ENCODE measurements at places on chromosomes 1 and 21.
A peak's percentile ranks its signal among the peaks of the same experiment; 100 is the strongest.

DNA sequence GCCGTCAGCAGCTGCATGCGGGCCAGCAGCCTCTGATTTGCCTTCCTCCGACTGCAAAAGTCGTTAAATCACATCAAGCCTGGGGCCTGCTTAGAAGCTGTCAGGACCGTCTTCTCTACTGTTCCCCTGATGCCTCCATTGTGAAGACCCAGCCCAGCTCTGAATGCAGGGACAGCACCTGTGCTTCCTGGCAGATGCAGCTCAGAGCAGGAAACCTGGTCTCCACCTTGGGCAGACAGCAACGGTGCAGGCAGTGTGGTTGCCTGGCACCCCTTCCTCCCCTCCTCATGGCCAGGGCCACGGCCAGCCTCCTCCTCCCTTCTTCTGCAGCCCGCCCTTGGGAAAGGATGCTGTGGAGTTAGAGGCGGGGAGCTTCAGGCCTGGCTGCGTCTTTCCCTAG is 92.3 kb upstream of the COL6A1 start:
- DNase-seq = no peak

GRCh38 chr1:160177231-160177630 is 13.1 kb upstream of the CASQ1 start:
- no peak for DNase-seq

DNA sequence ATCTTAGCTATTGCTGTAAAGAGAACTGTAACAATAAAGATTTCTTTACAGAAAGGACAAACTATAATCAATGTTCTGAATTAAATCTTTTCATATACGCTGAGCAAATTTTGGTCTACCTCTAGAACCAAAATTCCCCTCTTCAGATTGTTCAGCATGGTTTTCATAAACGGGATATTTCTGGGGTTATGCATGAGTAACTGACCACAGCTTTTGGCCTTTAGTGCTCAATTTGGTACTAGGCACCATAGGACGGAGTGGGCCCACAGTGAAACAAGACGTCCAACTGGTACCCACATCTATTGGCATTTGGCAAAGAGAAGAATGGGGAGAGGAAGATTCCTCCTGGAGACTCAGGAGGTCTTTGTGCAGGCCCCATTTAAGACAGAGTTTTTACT is 184.5 kb downstream of the TGFBR3 start:
- DNase-seq = no peak

DNA sequence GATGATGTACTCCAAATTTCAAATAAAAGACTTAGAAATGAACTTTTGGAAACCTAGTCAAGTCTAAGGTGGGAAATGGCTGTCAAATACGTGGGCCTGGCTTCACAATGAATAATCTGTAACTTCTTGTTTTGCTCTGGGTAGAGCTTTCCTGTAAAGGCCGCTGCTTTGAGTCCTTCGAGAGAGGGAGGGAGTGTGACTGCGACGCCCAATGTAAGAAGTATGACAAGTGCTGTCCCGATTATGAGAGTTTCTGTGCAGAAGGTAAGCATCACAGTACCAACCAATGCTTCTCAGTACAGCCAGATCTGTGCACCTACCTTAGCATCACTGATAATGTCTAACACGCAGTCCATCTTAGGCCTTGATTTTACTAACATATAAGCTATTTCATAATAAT is 73.6 kb downstream of the TPR start:
- no peak for DNase-seq

- DNase-seq = no peak
Measured at GRCh38 chr1:9293241-9293532, 493 bp downstream of the SPSB1 start.

- DNase-seq = no peak
Measured at GRCh38 chr1:89942825-89943658, 51.9 kb upstream of the ZNF326 start.

DNA sequence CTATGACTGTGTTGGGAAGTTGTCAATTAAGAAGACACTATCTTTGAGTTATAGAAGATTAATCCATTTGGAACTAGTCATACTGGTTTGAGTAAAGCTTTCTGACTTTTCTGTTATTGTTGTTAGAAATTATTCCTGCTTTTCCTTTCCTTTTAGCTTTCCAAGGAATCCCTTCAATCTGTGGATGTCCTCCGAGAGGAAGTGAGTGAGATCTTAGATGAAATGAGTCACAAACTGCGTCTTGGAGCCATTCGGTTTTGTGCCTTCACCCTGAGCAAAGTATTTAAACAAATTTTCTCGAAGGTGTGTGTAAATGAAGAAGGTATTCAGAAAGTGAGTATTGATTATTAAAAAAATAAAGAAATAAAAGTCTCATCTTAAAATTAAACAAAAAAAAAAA is 19.3 kb downstream of the GNPAT start:
- no peak for DNase-seq

DNA sequence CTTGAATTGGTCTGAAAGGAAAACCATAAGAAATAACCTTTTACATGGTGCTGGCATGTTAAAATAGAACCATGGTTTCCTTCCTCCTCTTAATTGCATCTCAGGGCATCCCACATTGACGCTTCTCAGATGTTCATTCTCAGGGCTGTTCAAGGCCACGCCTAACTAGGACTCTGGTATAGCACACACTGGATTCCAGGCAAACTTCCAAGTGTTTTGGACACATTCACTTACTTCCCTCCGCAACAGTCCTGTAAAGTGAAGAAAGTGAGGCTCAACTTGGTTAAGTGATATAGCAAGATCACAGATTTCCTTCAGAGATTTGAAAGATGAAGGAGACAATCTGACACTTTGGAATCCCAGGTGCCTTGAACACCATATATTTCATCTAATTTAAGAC is 244.8 kb downstream of the DUSP10 start:
- no peak for DNase-seq

DNA sequence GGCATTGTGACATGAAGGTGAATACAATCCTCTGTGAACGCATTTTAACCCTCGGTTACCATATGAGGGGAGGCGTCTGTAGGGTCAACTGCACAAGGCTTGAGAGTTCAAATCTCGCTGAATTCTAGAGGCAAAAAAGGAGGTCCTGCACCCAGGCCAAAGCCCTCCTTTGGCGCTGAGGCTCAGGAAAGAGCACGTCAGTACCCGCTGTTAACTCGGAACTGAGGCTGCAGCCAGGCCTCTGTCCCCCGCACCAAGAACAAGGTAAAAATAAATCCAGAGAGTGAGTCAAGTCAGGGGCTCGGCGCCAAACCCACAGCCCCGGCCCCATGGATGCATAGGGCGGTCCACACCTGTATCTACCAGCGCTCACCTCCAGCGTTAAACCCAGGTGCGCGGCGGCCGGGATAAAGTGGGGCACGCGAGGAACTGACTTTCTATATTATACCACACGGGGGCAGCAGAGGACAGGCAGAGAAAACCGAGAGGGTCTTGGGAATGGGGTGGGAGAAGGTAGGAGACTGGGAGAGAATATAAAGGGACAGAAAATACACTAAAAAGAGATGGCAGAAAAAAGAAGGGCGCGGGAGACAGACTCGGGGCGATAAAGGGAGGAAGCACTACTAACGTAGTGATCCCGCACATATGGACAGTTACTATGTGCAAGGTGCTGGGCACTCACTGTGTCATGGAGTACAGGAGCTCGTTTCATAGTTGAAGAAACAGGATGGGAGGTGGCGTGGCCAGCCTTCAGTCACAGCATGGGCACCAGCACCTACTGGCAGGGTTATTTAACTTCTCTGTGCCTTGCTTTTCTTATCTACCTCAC is 54.9 kb downstream of the DMRTA2 start:
- no peak for DNase-seq

DNA sequence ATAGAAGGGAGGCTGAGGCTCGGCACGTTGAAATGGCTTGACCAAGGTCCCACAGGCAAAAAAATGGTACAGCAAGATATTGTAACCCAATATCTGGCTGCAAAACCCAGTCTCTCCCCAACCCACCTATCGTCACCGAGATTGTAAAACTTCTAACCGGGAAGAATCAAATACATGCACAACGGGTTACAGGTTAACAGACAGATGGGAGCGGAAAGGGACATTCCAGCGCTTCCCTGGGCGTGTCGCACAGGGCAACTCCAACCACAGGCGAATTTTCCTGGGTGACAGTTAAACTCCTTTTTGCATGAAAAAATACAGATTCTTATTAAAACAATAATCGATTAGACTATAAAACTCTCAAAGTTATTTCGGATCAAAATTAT is 31.8 kb upstream of the JUN start:
- DNase-seq = peak; percentile 48

DNA sequence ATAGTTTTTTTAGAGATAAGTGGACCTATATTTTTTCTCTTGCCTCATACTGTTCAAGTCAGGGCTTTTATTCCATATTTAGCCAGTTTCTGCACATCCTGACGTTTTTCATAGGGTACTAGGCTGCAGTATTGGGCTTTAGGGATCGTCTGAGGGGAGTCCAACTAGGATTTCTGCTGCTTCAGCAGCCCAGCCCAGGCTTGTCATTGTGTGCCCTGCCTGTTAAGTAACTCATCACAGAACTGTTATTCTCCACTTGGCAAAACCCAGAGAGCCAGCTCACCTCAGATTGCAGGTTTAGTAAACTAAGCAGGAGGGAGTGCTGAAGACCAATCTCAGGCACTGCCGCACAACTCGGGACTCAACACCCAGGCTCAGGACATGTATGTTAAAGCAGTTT is 2.8 kb downstream of the GALNT2 start:
- no peak for DNase-seq

DNA sequence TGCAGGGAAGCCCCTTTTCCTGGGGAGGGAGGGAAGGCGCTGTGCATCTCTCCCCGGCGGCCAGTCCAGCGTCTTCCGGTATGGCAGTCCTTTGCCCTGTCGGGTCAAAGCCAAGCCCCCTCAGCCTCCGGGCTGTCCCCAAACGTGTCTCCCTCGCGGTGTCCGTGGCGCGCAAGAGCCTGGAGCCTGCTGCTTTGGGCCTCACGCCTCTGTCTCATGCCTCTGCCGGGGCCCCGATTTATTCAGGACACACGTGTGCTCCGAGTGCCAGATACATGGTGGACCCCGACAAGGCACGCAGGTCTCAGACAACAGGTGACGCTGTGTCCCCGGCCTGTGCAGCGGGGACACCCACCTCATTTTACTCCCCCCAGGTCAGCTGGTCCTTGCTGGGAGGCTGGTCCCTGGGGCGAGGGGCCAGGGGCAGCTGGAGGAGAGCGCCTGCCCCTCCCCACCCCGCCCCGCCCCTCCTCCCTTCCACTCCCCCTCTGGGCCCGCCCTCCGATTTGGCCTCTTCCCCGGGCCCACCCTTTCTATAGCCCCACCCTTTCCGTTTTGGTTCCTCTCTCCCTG is 176.7 kb downstream of the CAMTA1 start:
- no peak for DNase-seq

DNA sequence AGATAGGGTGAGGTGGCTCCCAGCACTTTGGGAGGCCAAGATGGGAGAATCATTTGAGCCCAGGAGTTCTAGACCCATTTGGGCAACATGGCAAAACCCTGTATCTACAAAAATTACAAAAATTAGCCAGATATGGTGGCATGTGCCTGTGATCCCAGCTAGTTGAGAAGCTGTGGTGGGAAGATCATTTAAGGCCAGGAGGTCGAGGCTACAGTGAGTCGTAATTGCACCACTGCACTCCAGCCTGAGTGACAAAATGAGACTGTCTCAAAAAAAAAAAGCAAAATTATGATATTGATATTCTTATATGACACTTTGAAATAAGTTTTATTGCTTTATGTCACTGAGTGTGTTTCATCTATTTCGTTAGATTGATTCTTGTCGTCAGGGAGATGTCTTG is 7.4 kb downstream of the ACADM start:
- DNase-seq = no peak

- DNase-seq = no peak
Measured at GRCh38 chr1:174769961-174770549, 229.7 kb upstream of the CACYBP start.

DNA sequence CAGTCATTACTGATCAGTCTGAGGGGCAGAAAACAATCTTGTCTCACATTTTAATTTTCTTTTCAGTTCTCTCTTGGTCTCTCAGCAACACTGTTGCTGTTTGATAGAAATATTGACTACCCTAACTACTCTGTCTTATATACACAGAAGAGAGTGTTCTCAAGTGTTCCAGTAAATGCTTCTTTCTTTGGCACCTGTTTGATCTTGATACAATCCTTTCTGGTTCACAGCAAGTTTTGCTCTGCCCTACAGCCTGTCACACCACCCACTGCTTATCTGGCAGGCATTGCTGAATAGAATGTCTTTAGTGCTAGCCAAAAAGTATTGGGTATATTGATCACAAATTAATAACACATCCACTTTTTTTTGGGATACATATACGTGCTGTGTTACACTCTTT is 75.7 kb upstream of the WLS start:
- no peak for DNase-seq

DNA sequence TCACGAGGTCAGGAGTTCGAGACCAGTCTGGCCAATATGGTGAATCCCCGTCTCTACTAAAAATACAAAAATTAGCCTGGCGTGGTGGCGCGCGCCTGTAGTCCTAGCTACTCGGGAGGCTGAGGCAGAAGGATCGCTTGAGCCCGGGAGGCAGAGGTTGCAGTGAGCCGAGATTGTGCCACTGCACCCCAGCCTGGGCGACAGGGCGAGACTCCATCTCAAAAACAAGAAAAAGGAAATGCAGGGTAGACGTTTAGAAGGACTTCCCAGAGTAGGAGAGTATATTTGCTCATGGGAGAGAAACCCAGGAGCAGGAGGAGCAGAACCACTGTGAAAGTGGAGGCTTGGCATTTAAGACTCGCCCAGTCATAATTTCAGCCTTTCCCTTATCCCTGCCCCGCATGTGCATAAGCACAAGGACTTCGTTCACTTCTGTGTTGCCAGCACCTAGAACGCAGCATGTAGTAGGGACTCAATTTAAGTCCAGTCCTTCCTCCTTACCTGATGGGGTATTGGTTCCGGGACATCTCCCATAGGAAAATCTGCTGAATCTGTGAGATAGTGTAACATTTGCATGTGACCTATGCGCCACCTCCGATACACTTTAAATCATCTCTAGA is 5.2 kb upstream of the MEF2D start:
- DNase-seq = no peak

DNA sequence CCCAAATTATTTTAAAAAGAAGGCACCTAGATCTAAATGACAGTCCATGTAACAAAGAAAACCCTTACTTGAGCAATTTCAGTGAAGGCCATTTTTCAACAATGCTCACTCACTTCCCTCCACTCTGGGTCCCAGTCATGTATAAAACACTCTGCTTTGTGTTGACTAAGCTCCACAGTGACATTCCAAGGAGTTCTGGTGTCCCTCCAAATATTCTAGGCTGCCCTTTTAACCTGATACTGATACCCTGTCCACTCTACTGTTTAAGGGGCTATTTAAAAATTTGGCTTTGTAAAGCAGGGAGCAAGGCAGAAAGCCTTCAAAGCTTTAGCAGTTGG is 73.6 kb downstream of the GNG12 start:
- no peak for DNase-seq

- no peak for DNase-seq
Measured at GRCh38 chr1:9859281-9860014, 35.7 kb upstream of the CLSTN1 start.

DNA sequence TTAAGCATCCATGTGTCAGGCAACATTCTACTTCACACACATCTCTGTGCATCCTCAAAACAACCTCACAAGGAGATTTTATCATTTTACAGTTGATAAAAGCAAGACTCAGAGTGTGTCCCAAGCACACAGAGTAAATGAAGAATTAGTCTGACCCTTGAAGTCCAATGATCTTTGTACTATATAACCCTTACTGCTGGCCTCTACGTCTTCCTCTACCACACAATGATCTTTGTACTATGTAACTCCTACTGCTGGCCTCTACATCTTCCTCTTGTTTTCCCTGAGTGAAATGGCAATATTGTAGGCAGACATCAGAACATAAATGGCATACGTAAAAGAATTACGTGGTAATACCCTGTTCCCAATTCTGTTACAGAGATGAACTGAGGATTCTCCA is 55.3 kb downstream of the AHCTF1 start:
- no peak for DNase-seq
